ENCODE measurements at places on chromosomes 12 and 14. TPM values are rescaled to one million over a fixed set of nuclear protein-coding genes. Genes with fewer than 3 reads are reported as not detected.

DNA sequence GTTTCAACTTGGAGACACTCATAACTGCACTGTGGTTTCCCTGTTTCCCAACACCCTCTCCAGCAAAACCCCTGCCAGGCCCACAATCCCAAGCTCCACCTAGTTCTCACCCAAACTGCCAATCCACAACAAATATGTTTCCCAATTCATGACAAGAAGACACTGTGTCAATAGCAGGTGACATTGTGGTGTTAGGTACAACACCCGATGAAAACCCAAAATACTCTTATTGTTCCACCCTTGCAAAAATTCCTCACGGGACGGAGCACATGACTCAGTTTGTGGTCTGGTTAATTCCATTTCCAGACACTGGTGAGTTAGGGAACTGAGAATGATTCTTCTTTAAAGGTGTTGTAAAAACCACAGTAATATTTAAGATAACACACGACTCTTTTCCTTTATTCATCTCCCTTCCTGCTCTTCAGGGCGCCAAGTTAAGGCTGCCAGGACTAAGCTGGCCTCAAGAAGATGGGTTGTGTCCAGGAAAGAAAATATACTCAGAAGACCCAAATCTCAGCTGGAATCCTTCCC lies 735.5 kb downstream of the MED13L start:
- DNase-seq: no peak

- DNase-seq: no peak
These were observed 98.2 kb downstream of the RAD52 start for GRCh38 chr12:851343-851742.

- DNase-seq: peak; percentile 93
These were observed 5.1 kb upstream of the ZNF839 start for GRCh38 chr14:102314242-102315011.

Gene OR6C2
- total RNA-seq: not detected

Gene LBHD2
- total RNA-seq: not detected

Data from sigmoid colon (tissue), 7 donors.